ENCODE measurements at places on chromosomes 7 and 10. TPM values are rescaled to one million over a fixed set of nuclear protein-coding genes. Genes with fewer than 3 reads are reported as not detected.

GRCh38 chr10:116694243-116694926 lies 48.0 kb downstream of the HSPA12A start:
- no peak for DNase-seq

DNA sequence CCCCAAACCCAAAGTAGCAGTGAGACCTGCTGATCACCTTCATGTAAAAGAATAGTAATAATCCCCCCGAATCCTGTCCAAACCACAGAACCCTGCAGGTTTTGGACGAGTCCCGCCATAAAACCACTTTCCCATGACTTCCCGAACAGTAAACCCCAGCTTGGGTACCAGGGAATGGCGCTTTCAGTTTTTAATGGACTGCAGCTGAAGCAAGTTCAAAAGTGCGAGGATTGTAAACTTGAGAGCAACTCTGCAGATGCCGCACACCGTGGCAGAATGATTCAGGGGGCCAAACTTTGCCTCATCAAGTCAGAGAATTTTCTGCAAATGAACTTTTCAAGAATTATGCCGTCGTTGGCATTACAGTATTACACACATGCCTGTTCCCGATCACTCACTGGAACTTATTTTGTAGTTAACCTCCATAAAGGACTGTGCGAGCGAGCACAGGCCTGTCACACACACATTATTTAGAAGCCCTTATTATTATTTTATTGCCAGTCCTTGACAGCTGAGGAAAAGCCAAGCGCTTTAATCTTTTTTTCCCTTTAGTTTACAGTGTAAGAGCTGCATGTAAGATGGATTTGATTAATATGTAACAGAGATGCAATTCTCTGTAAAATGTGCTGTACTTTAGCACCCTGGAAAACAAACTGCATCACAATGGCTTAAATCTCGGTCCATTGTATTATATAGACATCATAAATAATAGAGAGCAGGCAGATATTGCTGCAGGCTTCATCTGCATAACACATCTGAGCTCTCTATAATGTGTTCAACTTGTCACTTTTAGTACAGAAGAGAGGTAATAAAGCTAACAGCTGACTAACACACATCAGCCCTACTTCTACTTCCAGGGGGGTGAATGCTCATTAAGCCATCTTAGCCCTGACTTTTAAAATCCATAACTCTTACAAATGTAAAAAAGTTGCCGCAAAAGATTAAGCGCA lies 493.5 kb upstream of the GALNT17 start:
- DNase-seq: no peak

GRCh38 chr7:155411718-155412415 lies 46.1 kb upstream of the EN2 start:
- DNase-seq: no peak

- DNase-seq: no peak
Measured at GRCh38 chr7:80147543-80148391, 13.1 kb downstream of the GNAI1 start.

GRCh38 chr10:78353636-78354035 lies 320.0 kb downstream of the RPS24 start:
- no peak for DNase-seq

DNA sequence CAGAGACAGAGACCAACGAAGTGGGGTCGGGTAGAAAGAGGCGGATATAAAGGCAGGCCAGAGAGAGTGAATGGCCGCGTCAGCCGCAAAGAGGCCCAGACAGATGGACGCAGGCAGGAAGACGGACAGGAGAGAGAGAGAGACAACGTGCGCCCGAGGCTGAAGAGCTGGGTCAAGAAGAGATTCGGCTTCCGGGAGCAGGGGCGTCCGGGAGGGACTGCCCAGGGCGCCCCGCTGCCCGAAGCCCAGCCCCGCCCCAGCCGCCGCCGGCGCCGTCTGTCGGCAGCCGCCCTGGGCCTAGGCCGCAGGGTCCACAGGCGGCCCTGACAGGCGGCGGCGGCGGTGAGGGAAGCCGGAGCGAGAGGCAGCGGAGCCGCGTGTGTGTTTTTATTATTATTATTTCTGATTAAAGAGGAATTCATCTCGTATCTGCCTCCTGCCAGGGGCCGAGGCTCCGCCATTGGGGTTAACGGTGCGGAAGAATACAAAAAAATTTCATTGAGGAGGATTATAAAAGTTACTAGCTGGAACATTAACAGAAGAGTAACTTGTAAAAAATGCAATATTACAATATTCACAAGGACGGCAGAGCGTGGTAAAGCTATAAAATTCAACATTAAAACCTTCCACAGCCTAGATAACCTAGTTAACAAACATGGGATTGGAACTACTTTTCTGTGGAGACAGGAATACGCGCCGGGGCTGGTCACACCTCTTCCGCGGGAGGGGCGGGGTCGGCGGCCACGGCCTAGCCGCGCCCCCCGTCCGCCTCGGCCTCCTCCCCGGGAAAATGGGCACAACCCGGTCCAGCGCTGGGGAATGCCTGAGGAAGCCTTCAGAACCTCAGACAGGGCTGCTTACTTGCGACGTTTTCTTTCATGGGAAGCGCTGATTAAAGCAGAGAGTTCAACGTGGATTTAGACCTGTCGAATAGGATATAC lies 29.7 kb upstream of the PAX2 start:
- DNase-seq: no peak

DNA sequence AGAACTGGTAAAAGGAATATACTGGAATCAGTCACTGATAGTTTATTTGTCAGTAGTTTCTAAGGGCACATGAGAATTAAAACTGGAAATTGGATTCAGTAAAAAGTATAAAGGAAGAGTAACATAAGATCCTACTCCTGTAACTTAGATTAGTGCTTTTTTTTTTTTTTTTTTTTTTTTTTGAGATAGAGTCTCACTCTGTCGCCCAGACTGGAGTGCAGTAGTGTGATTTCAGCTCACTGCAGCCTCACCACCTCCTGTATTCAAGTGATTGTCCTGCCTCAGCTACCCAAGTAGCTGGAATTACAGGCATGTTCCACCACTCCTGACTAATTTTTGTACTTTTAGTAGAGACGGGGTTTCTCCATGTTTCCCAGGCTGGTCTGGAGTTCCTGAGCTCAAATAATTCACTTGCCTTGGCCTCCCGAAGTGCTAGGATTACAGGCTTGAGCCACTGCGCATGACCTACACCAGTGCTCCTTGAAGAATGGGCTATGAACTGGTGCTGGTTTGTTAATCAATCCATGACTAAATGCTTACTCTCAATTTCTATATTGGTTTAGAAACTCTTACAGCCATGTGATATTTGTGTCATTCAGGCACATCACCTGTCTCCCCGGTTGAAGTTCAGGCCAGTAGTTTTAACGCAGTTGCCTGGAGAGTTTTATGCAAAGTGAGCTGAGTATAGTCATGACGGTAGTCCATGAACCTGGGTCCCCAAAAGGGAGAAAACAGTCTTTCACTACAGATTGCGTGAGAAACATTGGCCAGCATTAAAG lies 65.0 kb downstream of the ZEB1 start:
- no peak for DNase-seq

- no peak for DNase-seq
Measured at GRCh38 chr10:103569896-103570295, 76.4 kb downstream of the NEURL1 start.

- no peak for DNase-seq
Measured at GRCh38 chr10:124949543-124949942, 7.6 kb downstream of the ZRANB1 start.

GRCh38 chr10:132706701-132707100 lies 79.2 kb downstream of the NKX6-2 start:
- DNase-seq: peak; percentile 59

DNA sequence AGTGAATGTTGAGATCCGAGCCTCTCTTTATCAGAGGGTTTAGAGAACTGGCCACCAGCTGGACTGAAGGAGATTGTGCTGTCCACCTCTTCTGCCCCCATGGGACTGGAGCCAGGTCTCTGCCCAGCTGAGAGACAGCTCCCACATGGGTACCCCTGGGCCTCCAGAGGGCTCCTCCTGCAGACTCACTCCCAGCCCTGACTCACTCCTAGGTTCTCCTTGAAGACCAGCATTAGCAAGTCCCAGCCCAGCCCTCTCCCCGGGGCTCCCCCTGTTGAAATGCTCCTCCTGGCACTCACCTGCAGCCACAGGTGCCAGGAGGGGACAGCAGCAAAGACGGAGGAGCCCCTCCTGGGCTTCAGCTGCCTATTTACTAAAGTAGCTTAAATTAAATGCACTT lies 126.9 kb downstream of the CXCL12 start:
- DNase-seq: no peak

- peak; percentile 48 for DNase-seq
Measured at GRCh38 chr10:17742918-17743317, 9.1 kb upstream of the TMEM236 start.

DNA sequence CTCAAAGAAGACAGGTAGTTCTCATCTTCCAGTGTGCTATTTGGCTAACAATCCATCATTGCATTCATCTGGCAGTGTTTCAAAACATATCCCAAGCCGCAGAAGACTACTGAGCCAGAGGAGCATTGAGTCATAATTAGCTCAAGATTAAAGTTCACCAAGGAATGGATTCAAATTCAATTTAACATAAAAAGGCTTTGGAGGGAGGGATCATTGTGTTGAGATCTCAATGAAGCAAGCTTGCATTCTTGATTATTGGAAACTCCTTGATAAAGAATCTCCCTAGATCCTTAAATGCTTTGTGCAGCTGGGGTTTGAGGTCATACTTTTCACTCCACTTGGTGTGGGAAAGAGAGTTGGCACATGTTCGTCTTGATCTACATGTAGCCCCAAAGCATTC lies 142.8 kb upstream of the SEMA3A start:
- no peak for DNase-seq

DNA sequence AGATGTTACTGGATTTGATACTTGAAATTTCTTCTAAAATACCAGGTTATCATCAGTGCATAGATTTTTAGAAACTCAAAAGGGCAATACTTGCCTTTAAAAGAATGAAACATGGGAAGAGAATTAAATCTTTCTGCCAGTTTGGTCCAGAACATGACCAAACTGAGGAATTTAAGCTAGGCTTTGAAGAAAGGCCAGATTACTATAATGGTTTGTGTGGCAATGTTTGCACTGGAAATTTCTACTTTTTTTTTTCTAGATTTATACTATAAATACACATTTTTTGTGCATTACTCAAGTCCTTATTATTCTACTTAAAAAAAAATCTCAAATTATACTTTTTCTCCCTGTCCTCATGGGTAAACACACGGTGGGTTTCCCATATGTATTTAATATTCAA lies 9.2 kb downstream of the MKX start:
- DNase-seq: no peak

DNA sequence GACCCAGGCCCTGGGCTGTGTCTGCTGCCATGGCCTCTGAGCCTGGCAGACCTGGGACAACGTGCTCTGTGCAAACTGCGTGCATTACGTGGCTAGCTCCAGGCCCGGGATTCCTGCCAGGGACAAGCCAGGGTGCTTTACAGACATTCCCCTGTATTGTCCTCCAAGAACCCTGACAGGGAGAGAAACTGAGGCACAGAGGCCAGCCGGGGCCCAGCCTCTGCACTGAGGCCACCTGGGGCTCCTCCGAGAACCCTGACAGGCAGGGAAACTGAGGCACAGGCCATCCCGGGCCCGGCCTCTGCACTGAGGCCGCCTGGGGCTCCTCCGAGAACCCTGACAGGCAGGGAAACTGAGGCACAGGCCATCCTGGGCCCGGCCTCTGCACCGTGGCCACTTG lies 64.9 kb downstream of the CFAP46 start:
- peak; percentile 59 for DNase-seq

DNA sequence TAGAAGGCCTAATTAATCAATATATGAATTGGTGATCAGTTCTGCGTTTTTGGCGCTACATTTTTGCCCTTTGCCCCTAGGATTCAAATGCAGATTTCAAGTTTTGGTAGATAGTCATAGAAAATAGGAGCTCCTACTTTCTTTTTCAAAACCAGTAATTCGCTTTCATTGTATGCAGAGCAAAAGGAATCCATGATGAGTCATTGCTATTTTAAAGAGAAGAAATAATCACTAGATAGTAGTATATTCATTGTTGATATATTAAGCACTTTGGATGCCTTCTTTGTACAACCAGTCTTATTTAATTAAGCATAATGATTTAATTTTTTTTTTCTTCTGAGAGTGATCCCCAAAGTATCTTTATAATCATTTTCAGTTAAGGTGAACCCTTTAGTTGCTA lies 50.3 kb downstream of the CSTF2T start:
- DNase-seq: no peak

DNA sequence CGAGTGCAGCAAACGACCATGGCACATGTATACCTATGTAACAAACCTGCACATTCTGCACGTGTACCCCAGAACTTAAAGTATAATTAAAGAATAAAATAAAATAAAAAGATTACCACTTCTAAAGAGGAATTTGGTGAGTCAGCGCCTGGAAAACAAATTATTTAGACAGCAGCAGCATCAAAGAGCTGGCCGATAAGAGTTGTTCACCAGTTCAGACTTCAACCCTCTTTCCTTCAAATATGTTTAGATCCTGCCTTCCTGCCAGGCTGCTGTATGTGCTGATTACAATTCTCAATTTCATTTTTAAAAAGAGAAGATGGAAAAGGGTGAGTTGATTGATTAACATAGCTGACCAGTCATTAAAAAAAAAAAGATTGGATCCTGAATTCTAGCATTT lies 672.0 kb upstream of the NRP1 start:
- no peak for DNase-seq

DNA sequence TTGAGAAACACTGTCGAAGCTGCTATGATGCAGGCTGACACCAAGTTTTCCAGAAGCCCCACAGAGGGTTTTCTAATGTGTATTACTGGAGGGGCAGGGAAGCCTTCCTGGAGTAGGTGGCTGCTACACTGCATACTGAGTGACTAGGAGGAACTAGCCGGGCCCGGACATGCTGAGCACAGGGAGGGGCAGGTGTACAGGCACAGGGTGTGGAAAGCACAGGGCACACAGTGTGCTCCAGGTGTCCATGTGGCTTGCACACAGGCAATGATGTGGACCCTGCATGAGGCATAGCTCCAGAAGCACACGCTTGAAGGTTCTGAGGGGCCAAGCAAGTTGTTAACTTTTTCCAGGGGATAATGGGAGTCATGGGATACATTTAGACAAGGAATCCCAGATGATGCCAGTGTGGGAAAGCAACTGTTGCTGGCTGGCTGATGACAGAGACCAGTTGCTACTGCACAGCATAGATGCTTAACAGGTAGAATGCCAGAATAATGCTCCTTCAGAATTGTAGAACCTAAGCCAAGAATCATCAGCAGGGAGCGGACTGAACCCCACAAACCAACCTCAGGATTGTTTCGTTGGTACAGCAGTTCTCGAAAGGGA lies 14.6 kb downstream of the DHX32 start:
- no peak for DNase-seq

HOXA7 gene
- 0.46 TPM for total RNA-seq

HECW1 gene
- 0.97 TPM for total RNA-seq

PTPN20 gene
- total RNA-seq: 2.5 TPM

ASIC3 gene
- 3.3 TPM for total RNA-seq

RET gene
- 0.30 TPM for total RNA-seq

TRIM4 gene
- total RNA-seq: 38.7 TPM

PKD1L1 gene
- total RNA-seq: 0.61 TPM

WASHC2C gene
- total RNA-seq: 28.0 TPM

IL2RA gene
- 4.7 TPM for total RNA-seq

CRPPA gene
- total RNA-seq: 1.6 TPM

NAT16 gene
- not detected for total RNA-seq

CLCN1 gene
- 0.10 TPM for total RNA-seq

NPTX2 gene
- 1.2 TPM for total RNA-seq

SLC26A3 gene
- 0.67 TPM for total RNA-seq
